ENCODE measurements at places on chromosomes 1 and 21.

GRCh38 chr21:35473496-35473895, 424.4 kb upstream of the RUNX1 start:
- DNase-seq: no peak

- DNase-seq: no peak
Observed at GRCh38 chr1:59498640-59499039, 201.7 kb downstream of the FGGY start.

DNA sequence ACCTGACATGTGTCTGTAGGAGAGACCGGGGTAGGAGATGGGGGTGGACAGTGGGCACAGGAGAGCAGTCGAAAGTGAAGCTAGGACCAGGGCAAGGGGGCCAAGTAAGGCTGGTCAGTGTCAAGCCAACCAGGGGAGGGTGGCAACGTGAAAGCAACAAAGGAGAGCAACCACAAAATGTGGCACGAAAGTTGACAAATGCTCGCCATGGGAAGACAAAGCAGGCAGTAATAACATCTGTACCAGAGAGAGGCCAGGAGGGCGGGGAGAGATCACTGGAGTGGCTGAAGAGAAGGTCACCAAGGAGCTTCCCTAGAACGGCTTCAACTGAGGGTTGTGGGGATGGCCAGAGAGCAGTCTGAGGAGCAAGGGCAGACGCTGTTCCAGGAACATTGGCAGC, 17.0 kb downstream of the QSOX1 start:
- DNase-seq: no peak

DNA sequence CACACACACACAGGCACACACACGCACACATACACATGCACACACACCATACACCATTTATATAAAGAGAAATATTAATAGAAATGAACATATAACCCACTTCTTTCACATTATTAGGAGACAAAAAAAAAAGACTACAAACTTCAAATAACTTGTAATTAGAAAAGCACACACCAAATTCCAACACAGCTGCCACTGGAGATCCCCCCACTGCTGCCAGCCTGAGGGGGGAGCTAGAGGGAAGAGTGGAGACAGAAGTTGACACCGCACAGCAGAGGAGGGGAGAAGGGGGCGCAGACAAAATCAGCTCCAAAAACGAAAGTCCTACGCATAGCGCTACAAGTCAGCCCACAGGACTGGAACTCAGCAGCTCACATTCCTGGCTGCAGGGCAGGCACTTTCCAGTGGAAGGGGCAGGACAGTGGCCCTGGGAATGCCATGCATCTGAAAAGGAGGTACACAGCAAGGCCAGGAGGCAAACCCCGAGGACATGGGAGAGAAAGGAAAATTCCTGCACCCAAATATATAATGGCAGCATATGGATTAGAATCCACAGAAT, 36.5 kb downstream of the LGALS8 start:
- DNase-seq: no peak

DNA sequence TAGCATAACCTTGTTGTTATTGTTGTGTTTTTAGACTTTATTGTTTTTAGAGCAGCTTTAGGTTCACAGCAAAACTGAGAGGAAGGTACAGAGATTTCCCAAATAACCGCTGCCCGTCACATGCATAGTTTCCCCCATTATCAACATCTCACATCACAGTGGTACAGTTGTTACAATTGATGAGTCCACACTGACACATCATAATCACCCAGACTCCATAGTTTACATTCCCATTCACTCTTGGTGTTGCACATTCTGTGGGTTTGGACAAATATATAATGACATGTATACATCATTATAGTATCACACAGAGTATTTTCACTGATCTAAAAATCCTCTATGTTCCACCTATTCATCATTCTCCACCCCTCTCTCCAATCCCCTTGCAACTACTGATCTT, 25.9 kb upstream of the TOR3A start:
- no peak for DNase-seq

- DNase-seq: no peak
Observed at GRCh38 chr1:115251856-115252255, 86.2 kb downstream of the NGF start.

DNA sequence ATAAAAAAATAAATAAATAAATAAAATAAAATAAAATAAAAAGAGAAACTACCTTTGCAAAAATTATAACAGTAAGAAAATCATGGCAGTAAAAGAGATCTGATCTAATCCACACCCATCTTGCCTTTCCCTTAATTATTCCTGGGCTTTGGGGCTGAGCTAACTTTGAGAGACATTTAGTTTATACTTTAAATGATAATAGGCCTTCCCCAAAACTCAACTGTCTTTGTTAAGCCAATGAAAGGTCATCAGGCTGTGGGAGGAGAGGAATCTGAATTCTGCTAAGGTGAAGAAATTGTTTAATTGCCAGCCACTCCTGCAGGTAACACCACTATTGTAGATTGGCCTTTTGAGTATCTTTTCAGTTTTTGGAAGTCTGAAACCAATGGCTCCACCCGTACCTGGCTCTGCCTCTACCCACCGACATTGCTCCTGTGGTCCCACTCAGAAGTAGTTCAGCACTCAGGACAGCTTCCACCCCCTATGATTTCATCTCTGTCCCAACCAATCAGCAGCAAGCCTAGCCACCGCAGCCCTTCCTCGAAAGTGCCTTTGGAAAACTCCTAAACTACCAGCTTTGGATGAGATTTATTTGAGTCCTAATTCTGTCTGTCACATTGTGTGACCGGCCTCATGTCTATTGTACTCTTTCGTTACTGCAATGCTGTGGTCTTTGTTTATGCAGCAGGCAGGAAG, 23.0 kb upstream of the PNRC2 start:
- DNase-seq: no peak

DNA sequence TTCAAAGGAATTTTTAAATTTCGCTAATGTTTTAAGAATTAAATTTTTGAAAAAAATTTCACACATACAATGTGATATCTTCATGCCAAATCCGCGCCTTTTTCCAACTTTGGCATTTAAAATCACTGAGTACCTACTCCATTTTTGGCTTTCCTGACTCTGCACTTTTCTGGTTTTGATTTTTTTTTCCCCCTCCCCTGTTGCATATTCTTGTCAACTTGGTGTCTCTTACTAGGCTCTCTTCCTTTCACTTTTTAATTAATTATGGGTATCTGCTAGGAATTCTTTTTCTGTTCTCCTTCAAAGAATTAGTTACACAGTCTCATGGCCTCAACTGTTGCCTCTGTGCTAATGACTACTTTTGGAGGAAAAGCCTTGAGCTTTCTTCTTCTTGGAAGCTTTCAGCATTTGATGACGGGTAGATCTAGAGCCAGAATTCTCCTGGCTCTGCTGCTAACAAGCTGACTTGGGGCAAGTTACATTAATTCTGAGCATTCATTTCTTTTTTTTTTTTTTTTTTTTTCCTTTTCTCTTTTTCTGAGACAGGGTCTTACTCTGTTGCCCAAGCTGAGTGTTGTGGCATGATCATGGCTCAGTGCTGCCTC, 1.8 kb downstream of the AGL start:
- no peak for DNase-seq

DNA sequence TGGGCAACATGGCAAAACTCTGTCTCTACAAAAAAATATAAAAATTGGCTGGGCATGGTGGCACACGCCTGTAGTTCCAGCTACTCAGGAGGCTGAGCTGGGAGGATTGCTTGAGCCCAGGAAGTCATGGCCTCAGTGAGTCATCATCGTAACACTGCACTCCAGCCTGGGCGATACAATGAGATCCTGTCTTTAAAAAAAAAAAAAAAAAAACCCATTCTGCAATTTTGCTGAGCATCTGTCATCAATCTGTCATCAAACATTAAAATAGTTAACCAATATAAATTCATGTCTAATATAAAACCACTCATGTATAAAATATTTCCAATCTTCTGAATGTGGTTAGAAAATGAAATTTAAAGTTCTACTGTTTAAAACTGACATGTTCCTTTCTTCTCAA, 56.9 kb downstream of the LPAR3 start:
- no peak for DNase-seq

DNA sequence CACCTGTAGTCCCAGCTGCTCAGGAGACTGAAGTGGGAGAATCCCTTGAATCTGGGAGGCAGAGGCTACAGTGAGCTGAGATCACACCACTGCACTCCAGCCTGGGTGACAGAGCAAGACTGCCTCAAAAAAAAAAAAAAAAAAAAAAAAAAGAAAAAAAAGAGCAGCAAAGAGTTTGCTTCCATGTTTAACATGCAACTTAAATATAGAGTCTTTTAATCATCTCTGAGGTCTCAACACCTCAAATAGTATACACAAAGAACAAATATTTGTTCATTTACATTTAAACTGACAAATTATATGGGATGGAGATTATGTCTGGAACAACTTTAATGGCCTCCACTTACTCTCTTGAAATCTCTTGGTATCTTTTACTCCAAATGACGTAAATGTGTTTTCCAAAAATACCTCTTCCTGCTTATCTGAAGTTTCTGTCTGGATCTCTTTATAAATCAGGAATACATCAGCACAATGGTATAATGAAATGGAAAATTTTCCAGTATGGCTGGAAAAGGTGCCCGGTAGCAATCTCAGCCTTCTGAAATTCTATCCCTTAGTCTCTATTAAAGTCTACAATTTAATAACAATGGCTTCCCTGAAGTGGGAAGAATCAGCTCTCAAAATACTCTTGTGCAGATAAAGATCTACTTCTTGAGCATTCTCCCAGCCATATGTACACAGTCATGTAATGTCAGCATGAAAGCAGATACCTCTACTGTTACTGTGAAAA, 258.5 kb downstream of the OMA1 start:
- DNase-seq: no peak

GRCh38 chr1:237042526-237042891, 525 bp downstream of the RYR2 start:
- no peak for DNase-seq

GRCh38 chr21:42387164-42387563, 8.7 kb downstream of the TMPRSS3 start:
- DNase-seq: no peak

- peak; percentile 84 for DNase-seq
Observed at GRCh38 chr21:46081862-46082712, 15.8 kb upstream of the COL6A2 start.

- DNase-seq: no peak
Observed at GRCh38 chr1:86419277-86419903, 4.6 kb upstream of the CLCA2 start.

DNA sequence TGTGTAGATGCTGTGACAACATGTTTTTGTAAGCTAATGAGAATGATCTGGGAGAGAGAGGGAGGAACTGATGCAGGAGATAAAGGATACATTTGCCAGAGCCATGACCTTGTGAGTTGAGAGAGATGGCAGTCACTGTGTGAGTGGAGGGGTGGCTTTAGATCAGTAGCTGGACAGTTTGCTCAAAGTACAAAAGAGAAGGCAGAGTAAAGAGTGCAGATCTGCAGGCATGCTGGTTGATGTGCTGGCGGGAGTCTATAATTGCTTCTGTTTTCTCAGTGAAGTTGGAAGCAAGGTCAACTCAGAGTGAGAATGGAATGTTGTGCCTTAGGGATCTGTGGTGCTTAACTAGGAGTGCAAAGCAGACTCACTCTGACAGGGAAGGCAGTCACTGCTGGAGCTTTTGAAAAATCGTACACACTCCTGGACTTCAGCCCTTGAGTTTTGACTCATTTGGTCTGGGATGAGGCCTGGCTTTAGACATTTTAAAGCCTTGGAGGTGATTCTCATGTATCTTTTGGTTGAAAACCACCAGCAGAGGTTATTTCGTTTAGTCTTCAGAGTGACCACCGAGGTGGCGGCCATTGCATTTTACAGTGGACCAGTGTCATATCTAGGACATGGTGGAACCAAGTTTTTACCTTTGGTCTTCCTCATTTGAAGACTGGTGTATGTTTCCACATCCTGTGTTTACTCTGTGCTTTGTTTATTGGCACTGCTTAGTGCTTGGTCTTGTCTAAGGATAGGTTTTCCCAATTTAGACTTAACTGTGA, 49.6 kb downstream of the MTR start:
- no peak for DNase-seq

- DNase-seq: no peak
Observed at GRCh38 chr1:152906023-152906565, 2.3 kb upstream of the IVL start.

- DNase-seq: no peak
Observed at GRCh38 chr1:43968348-43968948, 1.4 kb upstream of the DPH2 start.

- DNase-seq: no peak
Observed at GRCh38 chr1:8712413-8713231, 104.8 kb downstream of the RERE start.

DNA sequence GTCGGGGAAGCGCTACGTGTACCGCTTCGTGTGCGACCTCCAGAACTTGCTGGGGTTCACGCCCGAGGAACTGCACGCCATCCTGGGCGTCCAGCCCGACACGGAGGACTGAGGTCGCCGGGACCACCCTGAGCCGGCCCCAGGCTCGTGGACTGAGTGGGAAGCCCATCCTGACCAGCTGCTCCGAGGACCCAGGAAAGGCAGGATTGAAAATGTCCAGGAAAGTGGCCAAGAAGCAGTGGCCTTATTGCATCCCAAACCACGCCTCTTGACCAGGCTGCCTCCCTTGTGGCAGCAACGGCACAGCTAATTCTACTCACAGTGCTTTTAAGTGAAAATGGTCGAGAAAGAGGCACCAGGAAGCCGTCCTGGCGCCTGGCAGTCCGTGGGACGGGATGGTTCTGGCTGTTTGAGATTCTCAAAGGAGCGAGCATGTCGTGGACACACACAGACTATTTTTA, 17.1 kb downstream of the ETS2 start:
- peak; percentile 91 for DNase-seq

GRCh38 chr1:74729741-74730478, 2.9 kb downstream of the CRYZ start:
- no peak for DNase-seq

DNA sequence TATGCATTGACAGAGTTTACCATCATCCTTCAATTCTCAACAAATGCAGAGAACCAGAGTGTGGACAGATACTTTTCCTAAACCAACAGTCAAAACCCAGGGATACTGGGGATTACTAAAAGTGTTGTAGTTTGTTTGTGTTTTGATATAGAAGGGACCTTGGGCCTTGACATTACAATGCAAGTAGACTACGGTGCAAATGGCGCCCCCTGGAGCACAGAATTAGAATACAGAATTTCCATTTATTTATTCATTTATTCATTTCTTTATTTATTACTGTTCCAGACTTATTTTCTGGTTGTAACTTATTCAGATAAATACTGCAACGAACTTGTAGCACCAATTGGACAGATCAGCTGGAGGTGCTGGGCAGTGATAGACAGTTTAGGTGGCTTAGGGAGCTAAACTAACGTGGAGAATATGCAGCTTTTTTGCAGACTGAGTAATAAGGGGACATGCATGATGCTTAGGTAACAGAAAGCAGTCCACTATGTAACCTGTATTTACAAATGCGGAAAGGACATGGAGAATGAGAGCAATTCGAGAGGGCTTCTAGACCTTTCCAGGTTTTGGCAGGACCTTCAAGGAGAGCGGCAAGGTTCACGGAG, 42.6 kb downstream of the KIRREL1 start:
- DNase-seq: no peak

- DNase-seq: no peak
Observed at GRCh38 chr1:99327357-99327756, 63.1 kb downstream of the PLPPR4 start.

DNA sequence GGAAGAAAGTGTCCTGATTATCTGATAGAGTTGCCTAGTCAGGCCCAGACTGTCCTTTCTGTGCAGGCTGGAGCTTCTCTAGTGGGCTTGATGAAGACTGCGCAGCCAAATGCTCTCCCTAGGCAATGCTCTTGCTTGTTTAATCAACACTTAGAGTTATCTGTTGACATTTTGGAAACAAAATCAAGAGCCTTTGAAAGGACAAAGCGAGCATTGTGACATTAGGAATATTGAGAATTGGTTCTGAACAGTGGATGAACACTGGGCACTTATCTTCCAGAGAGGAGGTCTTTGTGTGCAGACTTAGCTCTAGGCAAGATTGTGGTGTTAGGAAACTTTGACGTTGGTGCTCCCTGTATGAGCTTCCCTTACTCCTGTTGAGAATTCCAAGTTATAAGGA, 94.5 kb downstream of the DNTTIP2 start:
- no peak for DNase-seq

Measured in vagina (tissue), 2 donors.